Endothelial cell of umbilical vein (primary cell): ENCODE measurements at places on chromosomes 5 and 9. TPM values are rescaled to one million over a fixed set of nuclear protein-coding genes. Genes with fewer than 3 reads are reported as not detected.

HK3 gene
- not detected in 2 replicates for total RNA-seq

CDH10 gene
- total RNA-seq, result not detected in 2 replicates

FRMPD1 gene
- total RNA-seq, result not detected in 2 replicates

ADRB2 gene
- 0.60 and 0.86 TPM in 2 replicates for total RNA-seq

AIF1L gene
- total RNA-seq, result 35.3 and 39.7 TPM in 2 replicates

PCDHGA1 gene
- total RNA-seq, result 0.22 and 0.30 TPM in 2 replicates

MBLAC2 gene
- 4.8 and 5.3 TPM in 2 replicates for total RNA-seq

ANKRD34B gene
- total RNA-seq, result not detected in 2 replicates

FOXD4L5 gene
- total RNA-seq, result 0.42 TPM in 1 of 2 replicates, not detected in the other

LRRC14B gene
- total RNA-seq, result not detected in 2 replicates

DNA sequence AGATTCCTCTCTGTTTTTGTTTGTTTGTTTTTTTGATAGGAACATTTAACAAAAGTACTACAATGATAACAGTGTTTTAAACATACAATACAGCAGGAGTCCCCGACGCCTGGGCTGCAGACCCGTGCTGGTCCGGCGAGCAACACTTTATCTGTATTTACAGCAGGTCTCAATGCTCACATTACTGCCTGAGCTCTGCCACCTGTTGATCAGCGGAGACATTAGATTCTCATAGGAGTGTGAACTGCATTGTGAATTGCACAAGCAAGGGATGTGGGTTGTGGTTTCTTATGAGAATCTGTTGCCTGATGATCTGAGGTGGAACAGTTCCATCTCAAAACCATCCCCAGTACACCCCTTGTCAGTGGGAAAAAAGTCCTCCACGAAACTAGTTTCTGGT, 1068.5 kb upstream of the CDH10 start:
- H3K36me3 ChIP-seq, result no peaks in the 10 kb centered on the region
- no peak for DNase-seq
- no peaks in the 10 kb centered on the region for H3K27me3 ChIP-seq
- H3K27ac ChIP-seq, result no peak overlapping the region
- no peak overlapping the region for H3K4me3 ChIP-seq

- H3K27me3 ChIP-seq, result no peaks in the 10 kb centered on the region
- no peak overlapping the region for H3K27ac ChIP-seq
- H3K4me1 ChIP-seq, result peaks cover 22% of the 10 kb centered on the region
- H3K36me3 ChIP-seq, result no peaks in the 10 kb centered on the region
These were observed 6.2 kb downstream of the TGFBI start for GRCh38 chr5:136034984-136035383.

DNA sequence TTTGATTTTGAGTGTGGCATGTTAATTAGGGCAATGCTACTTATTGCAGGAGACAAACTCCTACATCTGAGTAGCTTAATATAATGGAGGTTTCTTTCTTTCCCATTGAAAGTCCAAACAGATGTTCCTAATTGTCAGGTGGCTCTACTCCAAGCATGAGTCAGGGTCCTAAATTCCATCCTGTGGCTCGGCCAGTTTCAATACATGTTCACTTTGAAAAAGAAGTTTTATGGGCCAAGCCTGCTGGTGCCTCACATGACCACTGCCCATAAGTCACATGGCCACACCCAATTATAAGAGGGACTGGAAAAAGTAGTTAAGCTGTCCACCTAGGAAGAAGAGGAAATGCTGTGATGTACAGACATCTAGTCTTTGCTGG, 170.4 kb downstream of the ARRDC3 start:
- no peaks in the 10 kb centered on the region for H3K4me1 ChIP-seq
- no peaks in the 10 kb centered on the region for H3K27me3 ChIP-seq
- H3K27ac ChIP-seq, result no peak overlapping the region
- no peak for DNase-seq
- H3K36me3 ChIP-seq, result no peaks in the 10 kb centered on the region

DNA sequence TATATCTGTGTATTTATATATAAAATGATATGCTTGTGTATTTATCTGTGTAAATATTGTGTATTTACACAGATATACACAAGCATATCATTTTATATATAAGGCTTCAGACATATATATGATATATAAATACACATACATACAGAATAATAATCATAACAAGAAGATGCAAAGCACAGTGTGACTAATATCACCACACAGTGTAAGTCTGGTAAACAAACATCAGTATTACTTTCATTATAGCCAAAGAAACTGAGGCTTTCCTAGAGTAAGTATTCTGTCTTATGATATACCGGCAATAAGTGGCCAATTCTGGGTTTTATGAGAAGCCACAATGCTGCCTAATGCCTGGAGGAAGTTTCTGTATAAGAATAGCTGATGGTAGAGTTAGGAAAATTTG, 29.9 kb upstream of the RAPGEF6 start:
- no peak overlapping the region for H3K27ac ChIP-seq
- no peak overlapping the region for H3K4me3 ChIP-seq
- no peaks in the 10 kb centered on the region for H3K27me3 ChIP-seq

- no peaks in the 10 kb centered on the region for H3K4me1 ChIP-seq
- H3K36me3 ChIP-seq, result no peaks in the 10 kb centered on the region
- no peak for DNase-seq
- H3K4me3 ChIP-seq, result no peak overlapping the region
- H3K27ac ChIP-seq, result no peak overlapping the region
These were observed 154.7 kb upstream of the ANKH start for GRCh38 chr5:15026011-15026893.

- H3K27me3 ChIP-seq, result no peaks in the 10 kb centered on the region
- H3K4me3 ChIP-seq, result no peak overlapping the region
- no peak overlapping the region for H3K27ac ChIP-seq
- no peaks in the 10 kb centered on the region for H3K36me3 ChIP-seq
- no peak for DNase-seq
These were observed 17.5 kb upstream of the SLC9A3 start for GRCh38 chr5:541539-542318.

DNA sequence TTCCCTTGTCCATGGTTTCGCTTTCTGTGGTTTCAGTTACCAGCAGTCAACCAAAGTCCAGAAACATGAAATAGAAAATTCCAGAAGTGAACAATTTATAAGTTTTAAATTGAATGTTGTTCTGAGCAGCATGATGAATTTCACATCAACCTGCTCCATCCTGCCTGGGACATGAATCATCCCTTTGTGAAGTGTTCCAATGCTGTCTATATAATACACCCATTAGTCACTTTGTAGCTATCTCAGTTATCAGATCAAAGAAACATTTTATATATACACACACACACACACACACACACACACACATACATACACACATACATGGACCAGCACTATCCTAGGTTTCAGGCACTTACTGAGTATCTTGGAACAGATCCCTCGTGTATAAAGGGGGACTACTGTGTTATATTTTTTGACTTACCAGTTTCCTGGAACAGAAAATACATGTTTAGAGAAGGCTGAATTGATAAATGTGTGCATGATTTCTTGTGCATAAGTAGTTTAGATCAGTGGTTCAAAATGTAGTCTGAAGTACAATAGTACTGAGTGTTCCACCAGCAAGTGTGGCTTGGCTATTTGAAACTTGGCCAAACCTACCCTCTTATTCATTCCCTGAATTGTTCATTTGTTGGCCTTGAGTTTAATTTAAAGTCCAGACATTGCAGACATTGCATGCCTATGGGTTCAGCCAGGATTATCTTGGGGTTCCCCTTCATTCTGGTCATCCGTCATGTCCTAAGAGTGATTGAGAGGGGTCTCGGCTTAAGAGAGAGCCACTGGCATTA, 510.0 kb downstream of the GADD45G start:
- no peaks in the 10 kb centered on the region for H3K4me1 ChIP-seq
- H3K27ac ChIP-seq, result no peak overlapping the region
- no peaks in the 10 kb centered on the region for H3K36me3 ChIP-seq
- no peak for DNase-seq
- no peak overlapping the region for H3K4me3 ChIP-seq

DNA sequence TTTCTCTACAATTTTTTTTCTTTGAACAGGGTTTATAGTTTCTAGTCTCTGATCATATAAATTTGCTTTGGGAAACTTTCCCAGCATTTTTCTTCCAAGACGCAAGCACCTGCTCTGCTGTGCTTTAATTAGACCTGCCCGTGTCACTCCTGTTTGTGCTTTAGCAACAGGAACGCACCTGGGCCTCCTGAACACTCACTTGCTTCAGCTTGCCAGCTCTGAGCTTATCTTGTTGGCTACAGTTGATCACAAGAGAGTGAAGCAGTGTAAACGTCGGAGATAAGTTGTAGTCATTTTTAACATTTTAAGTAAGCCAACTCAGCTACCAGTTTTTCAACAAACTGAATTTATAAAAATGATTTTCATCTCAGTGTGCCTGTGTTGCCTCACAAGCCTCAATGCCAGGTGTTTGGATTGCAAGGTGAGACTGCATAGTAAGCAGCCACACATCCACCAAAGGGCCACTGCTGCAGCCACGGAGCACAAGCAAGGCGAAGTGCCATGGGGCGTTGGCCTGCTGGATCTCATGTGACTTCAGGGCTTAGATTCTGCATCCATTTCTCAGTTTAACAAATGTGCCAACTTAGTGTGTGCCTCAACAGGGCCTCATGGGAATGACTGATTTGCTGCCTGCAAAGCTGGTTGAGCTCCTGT, 166.9 kb downstream of the TRIO start:
- DNase-seq, result no peak
- H3K36me3 ChIP-seq, result peaks cover 22% of the 10 kb centered on the region
- no peaks in the 10 kb centered on the region for H3K27me3 ChIP-seq
- H3K4me1 ChIP-seq, result no peaks in the 10 kb centered on the region
- no peak overlapping the region for H3K4me3 ChIP-seq

DNA sequence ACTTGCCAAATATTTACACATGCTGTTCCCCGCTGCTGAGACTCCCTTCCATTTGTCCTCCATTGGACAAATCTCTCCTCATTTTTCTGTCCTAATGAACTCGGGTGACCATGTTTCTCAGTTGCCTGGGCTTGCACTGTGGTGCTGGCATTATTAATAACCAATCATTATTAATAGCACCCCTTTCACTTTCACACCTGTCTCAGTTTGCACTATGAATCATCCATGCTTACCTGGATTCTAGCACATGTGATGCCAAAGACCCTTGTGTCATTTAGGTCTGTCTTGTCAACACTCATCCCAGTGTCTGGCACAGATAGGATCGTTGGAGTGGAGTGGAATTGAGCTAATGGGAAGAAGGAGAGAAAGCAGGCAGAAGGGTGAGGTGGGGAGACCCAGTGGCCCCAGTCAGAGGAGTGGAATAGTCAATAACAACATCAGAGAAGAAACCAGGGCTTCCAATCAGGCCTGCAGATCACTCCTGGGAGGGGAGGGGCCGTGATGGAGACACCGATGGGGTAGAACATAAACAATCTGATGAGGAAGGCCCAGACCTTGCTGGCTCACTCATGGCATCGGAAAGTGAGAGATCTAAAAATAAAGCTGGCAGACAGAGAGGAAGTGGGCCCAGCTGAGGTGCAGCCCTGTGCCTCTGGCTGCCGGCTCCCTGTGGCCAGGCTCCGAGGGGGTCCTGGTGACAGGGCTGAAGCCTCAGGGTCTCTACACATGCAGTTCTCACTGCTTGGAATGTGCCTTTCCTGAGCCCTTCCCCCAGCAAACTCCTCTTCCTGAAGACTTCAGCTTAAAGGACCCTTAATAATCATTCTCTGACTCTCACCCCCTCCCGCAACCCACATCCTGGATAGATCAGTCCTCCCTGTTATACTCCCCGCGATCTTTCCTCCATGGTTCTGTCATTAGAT, 33.5 kb upstream of the CRB2 start:
- no peaks in the 10 kb centered on the region for H3K4me1 ChIP-seq
- H3K36me3 ChIP-seq, result no peaks in the 10 kb centered on the region
- no peak overlapping the region for H3K4me3 ChIP-seq
- no peaks in the 10 kb centered on the region for H3K27me3 ChIP-seq
- no peak overlapping the region for H3K27ac ChIP-seq

GRCh38 chr9:86079421-86079831, 19.9 kb downstream of the GOLM1 start:
- no peak overlapping the region for H3K27ac ChIP-seq
- no peak overlapping the region for H3K4me3 ChIP-seq
- H3K27me3 ChIP-seq, result no peaks in the 10 kb centered on the region
- peaks cover 5% of the 10 kb centered on the region for H3K4me1 ChIP-seq

GRCh38 chr9:98639133-98639532, 69.6 kb downstream of the GABBR2 start:
- no peak for DNase-seq
- H3K4me1 ChIP-seq, result no peaks in the 10 kb centered on the region
- no peak overlapping the region for H3K27ac ChIP-seq
- no peak overlapping the region for H3K4me3 ChIP-seq

DNA sequence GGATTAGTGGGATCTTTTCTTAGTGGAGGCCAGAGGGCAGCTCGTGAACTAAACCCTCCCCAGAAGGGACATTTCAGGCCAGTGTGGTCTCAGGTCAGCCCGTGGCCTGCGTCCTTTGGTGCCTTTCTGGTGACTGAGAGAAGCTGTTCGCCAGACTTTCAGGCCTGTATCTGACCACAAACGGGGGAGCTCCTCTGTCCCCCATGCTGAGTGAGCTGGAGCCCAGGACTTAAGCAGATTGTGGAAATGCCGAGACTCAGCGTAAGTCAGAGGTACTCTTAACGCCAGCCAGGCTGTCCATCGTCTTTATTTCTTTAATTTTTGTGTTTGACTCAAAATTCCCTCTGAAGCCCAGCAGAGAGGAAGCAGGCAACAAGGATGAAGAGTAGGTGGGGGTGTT, 54.8 kb upstream of the NCS1 start:
- no peak overlapping the region for H3K4me3 ChIP-seq
- no peak overlapping the region for H3K27ac ChIP-seq
- H3K4me1 ChIP-seq, result peaks cover 9% of the 10 kb centered on the region
- no peaks in the 10 kb centered on the region for H3K27me3 ChIP-seq
- peaks cover 8% of the 10 kb centered on the region for H3K36me3 ChIP-seq

DNA sequence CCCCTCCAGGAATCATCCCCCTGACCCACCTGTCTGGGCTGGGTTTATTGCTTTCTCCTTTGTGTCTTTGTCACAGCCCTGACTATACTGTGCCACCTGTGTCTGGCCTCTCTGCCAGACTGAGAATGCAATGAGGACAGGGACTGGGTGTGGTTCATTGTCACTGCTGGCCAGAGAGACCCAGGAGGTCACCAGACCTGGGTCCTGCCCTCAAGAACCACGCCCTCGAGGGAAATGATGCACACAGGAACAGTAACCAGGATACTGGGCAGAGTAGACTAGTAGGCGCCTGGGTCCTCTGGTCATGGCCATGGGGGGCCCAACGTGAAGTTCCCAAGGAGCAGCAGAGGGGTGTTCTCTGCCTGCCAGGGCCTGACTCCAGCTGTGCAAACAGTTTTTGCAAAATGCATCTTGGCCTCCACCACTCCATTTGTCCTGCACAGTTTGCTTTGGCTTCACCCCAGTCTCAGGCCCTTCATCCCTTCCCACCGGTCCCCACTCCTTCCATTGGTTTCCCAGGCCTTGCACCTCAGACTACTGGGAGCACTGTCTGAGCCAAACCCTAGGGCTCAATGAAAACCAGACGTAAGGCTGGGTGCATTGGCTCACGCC, 17.8 kb downstream of the RGS3 start:
- DNase-seq, result no peak
- H3K4me3 ChIP-seq, result no peak overlapping the region
- no peak overlapping the region for H3K27ac ChIP-seq
- H3K27me3 ChIP-seq, result no peaks in the 10 kb centered on the region
- peaks cover 23% of the 10 kb centered on the region for H3K4me1 ChIP-seq

GRCh38 chr5:41863871-41864486, 6.2 kb downstream of the OXCT1 start:
- H3K27ac ChIP-seq, result no peak overlapping the region
- no peak overlapping the region for H3K4me3 ChIP-seq
- H3K27me3 ChIP-seq, result no peaks in the 10 kb centered on the region
- no peak for DNase-seq
- no peaks in the 10 kb centered on the region for H3K36me3 ChIP-seq
- peaks cover 3% of the 10 kb centered on the region for H3K4me1 ChIP-seq

- H3K27ac ChIP-seq, result no peak overlapping the region
- no peak for DNase-seq
- no peak overlapping the region for H3K4me3 ChIP-seq
- no peaks in the 10 kb centered on the region for H3K36me3 ChIP-seq
- peaks cover 10% of the 10 kb centered on the region for H3K4me1 ChIP-seq
These were observed 46.0 kb downstream of the AHRR start for GRCh38 chr5:367358-368130.
